ENCODE measurements at places on chromosomes 1 and 21.

- DNase-seq = no peak
These were observed 65.0 kb upstream of the DISP3 start for GRCh38 chr1:11413986-11414391.

GRCh38 chr1:202069662-202070061, 53.1 kb upstream of the GPR37L1 start:
- no peak for DNase-seq

DNA sequence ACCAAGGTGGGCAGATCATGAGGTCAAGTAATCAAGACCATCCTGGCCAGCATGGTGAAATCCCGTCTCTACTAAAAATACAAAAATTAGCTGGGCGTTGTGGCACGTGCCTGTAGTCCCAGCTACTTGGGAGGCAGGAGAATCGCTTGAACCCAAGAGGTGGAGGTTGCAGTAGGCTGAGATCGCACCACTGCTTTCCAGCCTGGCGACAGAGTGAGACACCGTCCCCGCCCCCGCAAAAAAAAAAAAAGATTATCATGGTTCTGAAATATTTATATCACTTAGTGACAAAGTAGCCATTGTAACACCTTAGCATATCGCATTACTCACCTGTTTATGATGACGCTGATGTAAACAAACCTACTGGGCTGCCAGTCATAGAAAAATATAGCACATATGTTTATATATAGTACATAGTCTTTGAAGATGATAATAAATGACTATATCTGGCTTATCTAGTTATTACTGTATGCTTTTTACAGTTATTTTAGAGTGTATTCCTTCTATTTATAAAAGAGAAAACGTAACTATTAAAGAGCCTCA, 160.2 kb downstream of the NCAM2 start:
- no peak for DNase-seq

- DNase-seq = no peak
These were observed 39.1 kb downstream of the CLIC6 start for GRCh38 chr21:34707876-34708325.
